CD4-positive, alpha-beta T cell treated with Interleukin-2 at 100 ng/mL for 4 hours (primary cell): ENCODE measurements at places on chromosomes 11 and 22.

- no peak for DNase-seq
These were observed 462.4 kb downstream of the DLG2 start for GRCh38 chr11:85164743-85165142.

DNA sequence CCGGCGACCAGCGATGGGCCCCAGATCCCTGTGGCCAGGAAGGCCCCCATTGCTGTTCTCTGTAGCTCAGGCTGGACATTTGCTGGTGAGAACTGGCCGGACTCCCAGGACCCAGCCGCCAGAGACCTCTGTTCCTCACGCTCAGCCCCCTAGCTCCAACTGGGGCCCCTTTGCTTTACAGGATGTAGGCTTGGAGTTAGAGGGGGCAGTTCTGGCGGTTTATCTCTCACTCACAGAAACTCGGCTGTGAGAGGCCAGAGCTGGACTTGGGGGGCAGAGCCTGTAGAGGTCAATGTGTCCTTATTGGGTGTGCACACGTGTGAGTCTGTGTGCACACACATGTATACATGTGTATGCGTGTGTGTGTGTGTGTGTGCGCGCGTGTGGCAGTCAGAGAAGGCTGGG, 502 bp downstream of the SMIM38 start:
- no peak for DNase-seq

- no peak for DNase-seq
These were observed 34.3 kb downstream of the APIP start for GRCh38 chr11:34881900-34882299.

- peak; percentile 56 for DNase-seq
These were observed 75.0 kb downstream of the JRKL start for GRCh38 chr11:96464700-96465307.

DNA sequence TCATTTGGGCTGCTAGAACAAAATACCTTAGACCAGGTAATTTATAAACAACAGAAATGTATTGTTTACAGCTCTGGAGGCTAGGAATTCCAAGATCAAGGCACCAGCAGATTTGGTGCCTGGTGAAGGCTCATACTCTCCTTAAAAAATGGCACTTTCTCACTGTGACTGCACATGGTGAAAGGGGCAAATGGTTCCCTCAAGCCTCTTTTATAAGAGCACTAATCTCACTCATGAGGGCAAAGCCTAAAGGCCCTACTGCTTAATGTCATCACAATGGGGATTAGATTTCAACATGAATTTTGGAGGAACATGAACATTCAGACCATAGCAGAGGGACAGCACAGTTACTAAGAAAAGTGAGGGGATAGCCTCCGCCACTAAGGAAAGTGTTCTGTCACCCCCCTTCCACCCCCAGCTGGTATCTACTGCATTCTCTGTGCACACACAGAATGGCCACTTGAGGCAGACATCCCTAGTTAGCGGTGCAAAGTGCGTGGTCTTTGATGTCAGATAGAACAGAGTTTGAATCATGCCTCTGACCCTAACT, 47.2 kb upstream of the CEP295 start:
- no peak for DNase-seq

GRCh38 chr22:22196018-22196533, 48.5 kb upstream of the VPREB1 start:
- DNase-seq: no peak
